GM23338 (cell line): ENCODE measurements at places on chromosomes 1 and 21. TPM values are rescaled to one million over a fixed set of nuclear protein-coding genes. Genes with fewer than 3 reads are reported as not detected.

GRCh38 chr1:25128121-25128621 lies 104.1 kb downstream of the SYF2 start:
- DNase-seq = no peak
- H3K27ac ChIP-seq = no peak overlapping the region
- no peaks in the 10 kb centered on the region for H3K36me3 ChIP-seq
- no peaks in the 10 kb centered on the region for H3K27me3 ChIP-seq

- H3K27ac ChIP-seq = peak overlapping the region; percentile 11; the same call in 1 of the 2 replicates
- no peaks in the 10 kb centered on the region for H3K36me3 ChIP-seq
- H3K27me3 ChIP-seq = no peaks in the 10 kb centered on the region
- peaks cover 34% of the 10 kb centered on the region for H3K4me1 ChIP-seq
Observed at GRCh38 chr1:32639489-32640075, 10.8 kb downstream of the ZBTB8OS start.

The CR1L gene
- 2.9 and 5.8 TPM in 2 replicates for total RNA-seq

DNA sequence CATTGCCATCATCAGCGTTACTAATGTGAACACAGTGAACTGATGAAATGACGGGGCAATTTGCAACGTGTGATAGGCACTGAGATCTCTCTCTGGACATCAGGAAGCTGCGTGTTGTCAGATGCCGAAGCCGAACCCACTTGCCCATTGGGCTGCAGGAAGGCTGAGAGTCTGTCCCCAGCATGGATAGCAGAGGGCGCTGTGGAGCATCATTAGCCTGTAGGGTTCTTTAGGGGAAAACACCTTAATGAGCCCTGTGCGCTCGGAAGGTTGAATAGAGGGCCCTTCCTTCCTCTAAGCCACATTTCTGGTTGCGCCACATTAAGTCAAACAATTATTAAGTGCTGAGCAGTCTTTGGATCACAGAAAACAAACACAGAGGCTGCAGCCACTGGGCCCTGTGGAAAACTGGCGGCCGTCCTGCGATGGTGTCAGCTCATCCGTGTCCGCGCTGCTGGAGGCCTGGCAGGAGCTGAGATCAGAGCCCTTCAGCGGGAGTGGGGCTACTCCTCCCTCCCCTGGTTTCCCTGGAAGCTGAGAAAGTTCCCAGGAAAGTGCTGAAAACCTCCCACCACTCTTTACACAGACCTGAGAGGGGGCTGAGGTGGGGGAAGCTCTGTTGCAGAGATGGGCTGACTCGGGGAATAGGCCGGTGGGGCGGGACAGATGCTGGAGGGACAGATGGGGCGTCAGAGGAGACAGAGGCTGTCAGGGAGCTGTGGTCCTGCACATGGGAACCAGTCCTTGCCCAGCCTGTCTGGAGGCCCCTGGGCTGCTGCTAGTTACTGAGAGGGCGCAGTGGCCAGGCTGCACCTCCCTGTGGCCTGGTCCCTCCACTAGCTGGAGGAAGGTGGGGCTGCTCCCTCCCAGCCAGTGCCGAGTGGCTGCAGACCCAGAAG lies 12.7 kb downstream of the TFF2 start:
- no peak overlapping the region for H3K4me3 ChIP-seq
- peaks cover 14% of the 10 kb centered on the region; the same call in 1 of the 2 replicates for H3K4me1 ChIP-seq
- DNase-seq = peak; percentile 94
- no peaks in the 10 kb centered on the region for H3K36me3 ChIP-seq

The EXTL1 gene
- 0.35 and 1.2 TPM in 2 replicates for total RNA-seq

- H3K36me3 ChIP-seq = no peaks in the 10 kb centered on the region
- no peaks in the 10 kb centered on the region for H3K27me3 ChIP-seq
- peak; percentile 14 for DNase-seq
- no peak overlapping the region for H3K4me3 ChIP-seq
- H3K27ac ChIP-seq = no peak overlapping the region
Observed at GRCh38 chr1:188958461-188959115, 1519.1 kb downstream of the BRINP3 start.

- H3K27me3 ChIP-seq = no peaks in the 10 kb centered on the region
- DNase-seq = no peak
- H3K4me3 ChIP-seq = no peak overlapping the region
- no peak overlapping the region for H3K27ac ChIP-seq
Observed at GRCh38 chr1:181743878-181744312, 260.6 kb downstream of the CACNA1E start.

- no peak overlapping the region for H3K27ac ChIP-seq
- DNase-seq = no peak
- H3K4me3 ChIP-seq = no peak overlapping the region
- H3K27me3 ChIP-seq = no peaks in the 10 kb centered on the region
Observed at GRCh38 chr1:242139442-242139841, 140.5 kb upstream of the MAP1LC3C start.
